GM13976 (cell line): ENCODE measurements at places on chromosomes 13 and 19.

DNA sequence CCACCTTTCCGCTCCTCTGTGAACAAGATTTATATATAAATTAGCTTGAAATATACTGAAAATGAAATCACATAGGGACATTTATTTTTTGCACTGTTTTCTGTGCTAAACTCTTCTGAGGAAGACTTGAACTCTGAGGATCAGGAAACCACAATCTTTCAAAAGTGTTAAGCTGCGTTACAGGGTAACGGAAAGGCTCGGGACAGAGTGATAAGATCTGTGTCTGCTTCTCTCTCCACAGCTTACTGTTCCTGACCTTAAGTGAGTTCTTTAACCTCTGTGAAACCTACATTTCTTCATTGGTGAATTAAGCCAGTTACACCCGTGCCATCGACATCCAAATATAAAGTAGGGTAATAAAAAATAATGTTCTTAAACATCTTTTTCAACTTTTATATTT is 38.9 kb downstream of the DACH1 start:
- no peak for DNase-seq

- DNase-seq = no peak
Observed at GRCh38 chr13:30697177-30697953, 38.0 kb upstream of the ALOX5AP start.

- no peak for DNase-seq
Observed at GRCh38 chr13:86397635-86398034, 598.4 kb upstream of the SLITRK6 start.

DNA sequence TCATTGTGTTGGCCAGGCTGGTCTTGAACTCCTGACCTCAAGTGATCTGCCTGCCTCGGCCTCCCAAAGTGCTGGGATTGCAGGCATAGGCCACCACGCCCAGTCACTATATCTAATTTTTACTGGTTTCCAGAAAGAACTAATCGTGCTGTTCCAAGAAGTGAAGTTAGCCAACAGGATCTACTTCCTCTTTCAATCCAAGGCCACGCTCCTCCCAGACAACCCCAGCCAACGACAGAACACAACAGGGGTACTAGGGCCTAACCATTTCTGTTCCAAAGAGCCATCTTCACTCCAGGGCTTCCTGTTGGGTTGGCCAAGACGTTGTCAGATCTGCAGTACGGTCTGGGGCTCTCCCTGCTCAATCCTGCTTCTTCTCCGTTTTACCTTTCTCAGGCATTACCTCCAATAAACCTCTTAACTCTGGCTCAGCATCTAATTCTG is 7.0 kb upstream of the LSM14A start:
- no peak for DNase-seq

DNA sequence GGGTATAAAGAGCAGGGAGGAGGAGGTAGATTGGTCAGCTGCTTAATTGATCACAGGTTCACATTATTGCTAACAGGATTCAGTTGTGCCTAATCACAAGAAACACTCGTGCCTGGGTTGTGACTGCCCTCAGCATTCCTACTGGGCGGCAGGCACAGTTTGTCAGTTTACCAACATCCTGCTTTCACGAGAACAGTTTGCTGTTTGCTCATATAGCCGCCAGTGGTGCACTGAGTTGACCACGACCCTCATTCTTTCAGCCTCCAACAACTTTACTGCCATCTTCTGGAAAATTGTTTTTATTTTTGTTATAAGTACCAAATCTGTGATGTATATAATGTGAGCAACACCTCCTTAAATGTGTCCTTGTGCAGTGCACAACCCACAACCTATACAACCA is 16.2 kb upstream of the IFT88 start:
- no peak for DNase-seq
